ENCODE measurements at places on chromosomes 12 and 14.

DNA sequence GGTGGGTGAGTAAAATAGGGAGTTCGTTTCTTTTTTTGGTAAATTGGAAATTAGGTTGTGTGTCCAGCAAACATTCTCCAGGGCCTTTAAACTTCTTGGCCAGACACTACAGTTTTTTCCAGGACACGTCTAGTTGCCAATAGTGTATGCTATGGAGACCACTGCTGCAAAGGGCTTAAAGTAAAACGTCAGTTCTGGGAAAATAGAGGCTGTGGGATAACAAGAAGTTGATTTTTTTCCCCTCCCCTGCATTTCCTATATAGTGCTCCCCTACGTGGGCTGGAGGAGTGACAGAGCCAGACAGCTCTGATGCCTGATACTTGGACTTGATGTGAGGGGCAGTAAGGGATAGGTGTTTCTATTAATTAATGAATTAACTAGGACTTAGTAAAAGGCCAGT, 2.4 kb downstream of the ACVR1B start:
- DNase-seq: no peak

GRCh38 chr14:75542588-75543091, 20.4 kb downstream of the BATF start:
- peak; percentile 81 for DNase-seq

GRCh38 chr14:96129128-96129736, 75.4 kb upstream of the BDKRB2 start:
- DNase-seq: no peak

- DNase-seq: no peak
Measured at GRCh38 chr12:46908236-46908935, 82.6 kb upstream of the SLC38A4 start.

GRCh38 chr14:54652188-54652587, 85.3 kb downstream of the SAMD4A start:
- peak; percentile 94 for DNase-seq

GRCh38 chr14:75098682-75099081, 28.2 kb downstream of the NEK9 start:
- no peak for DNase-seq

GRCh38 chr14:100988011-100988410, 84.5 kb upstream of the RTL1 start:
- DNase-seq: no peak

- no peak for DNase-seq
Measured at GRCh38 chr14:56580221-56580711, 668 bp downstream of the TMEM260 start.

GRCh38 chr12:27148791-27149190, 66.4 kb upstream of the C12orf71 start:
- no peak for DNase-seq

- no peak for DNase-seq
Measured at GRCh38 chr12:101772012-101772775, 32.9 kb upstream of the SYCP3 start.

DNA sequence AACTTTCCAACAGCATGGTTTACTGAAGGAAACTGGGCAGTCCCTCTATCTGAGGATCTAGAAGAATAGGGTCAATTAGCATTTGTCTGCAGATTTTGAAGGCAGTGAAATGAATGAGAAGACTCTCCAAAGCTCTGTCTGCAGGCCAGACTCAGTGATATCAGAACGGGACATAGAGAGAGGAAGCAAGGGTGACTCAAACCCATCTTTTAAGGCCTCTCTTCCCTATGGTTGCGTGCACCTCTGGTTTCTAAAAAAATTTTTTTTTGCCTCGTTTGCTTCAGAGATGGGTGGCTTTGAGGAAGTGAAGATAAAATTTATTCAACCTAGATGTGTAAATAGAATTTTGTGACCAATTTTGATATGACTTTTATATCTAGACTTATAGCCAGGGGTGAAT, 71.9 kb upstream of the HOXC13 start:
- DNase-seq: no peak

- no peak for DNase-seq
Measured at GRCh38 chr12:31298515-31298910, 27.4 kb downstream of the SINHCAF start.

DNA sequence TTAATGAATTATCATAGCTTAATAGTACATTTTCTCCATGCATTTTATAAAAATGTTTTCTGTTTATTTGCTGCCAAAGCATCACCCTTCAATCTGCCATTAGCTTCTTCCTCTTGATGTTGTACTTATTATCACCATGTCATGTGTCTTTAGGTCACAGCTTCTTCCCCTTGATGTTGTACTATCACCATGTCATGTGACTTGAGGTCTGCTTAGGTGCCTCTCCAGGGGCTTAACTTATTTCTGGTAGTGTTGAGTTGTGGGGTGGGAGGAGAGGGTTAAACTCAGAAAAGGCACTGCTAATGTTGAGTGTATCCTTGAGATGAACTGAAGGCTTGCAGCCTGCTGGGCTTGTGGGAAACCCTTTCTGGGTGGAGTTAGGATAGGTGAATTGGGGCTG, 87.8 kb downstream of the DAAM1 start:
- DNase-seq: no peak

DNA sequence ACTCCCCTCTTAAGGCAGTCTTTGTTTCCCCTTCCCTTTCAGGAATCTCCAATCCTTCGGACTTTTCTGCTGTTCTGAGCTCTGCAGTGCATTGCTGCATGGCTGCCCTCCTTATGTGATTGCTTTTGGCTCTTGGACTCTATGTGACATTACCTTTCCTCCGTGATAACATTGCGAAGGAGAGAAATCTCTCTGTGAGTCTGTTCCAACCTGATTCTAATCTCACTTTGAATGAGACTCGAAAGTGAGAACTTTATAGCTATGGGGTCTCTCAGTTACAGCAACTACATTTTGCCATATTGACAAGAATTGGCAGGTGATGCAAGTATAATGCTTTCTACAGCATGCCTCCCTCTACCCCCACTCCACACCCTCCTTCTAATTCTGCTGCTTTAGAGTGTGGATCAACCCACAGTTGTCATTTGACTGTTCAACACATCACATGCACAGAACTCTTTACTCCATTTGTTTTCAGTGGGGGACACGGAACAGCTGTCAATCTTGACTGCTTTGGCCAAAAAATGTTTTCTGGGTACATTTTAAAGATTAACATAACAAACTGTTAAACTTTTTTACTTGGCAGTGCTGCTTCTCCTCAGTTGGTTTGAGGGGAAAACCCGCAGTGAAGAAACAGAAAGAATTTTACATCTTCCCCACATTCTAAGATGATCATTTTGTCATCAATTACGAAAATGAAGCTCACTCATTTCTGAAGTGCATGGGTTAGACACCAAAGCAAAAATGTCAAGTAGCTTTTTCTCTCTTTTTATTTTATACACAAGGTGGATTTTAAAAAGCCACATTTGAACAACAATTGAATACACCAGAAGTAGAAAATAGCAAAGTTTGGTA, 125.5 kb upstream of the RMST start:
- DNase-seq: no peak

GRCh38 chr12:124599074-124599999, 31.9 kb upstream of the NCOR2 start:
- no peak for DNase-seq

GRCh38 chr12:8816448-8817050, 5.9 kb upstream of the A2ML1 start:
- no peak for DNase-seq

- DNase-seq: no peak
Measured at GRCh38 chr12:110581931-110582275, 1.2 kb downstream of the PPTC7 start.

- no peak for DNase-seq
Measured at GRCh38 chr12:5073054-5073453, 29.4 kb downstream of the KCNA5 start.

- DNase-seq: no peak
Measured at GRCh38 chr12:93363841-93364297, 13.9 kb upstream of the NUDT4 start.

GRCh38 chr12:21547437-21547836, 21.3 kb downstream of the SPX start:
- no peak for DNase-seq

DNA sequence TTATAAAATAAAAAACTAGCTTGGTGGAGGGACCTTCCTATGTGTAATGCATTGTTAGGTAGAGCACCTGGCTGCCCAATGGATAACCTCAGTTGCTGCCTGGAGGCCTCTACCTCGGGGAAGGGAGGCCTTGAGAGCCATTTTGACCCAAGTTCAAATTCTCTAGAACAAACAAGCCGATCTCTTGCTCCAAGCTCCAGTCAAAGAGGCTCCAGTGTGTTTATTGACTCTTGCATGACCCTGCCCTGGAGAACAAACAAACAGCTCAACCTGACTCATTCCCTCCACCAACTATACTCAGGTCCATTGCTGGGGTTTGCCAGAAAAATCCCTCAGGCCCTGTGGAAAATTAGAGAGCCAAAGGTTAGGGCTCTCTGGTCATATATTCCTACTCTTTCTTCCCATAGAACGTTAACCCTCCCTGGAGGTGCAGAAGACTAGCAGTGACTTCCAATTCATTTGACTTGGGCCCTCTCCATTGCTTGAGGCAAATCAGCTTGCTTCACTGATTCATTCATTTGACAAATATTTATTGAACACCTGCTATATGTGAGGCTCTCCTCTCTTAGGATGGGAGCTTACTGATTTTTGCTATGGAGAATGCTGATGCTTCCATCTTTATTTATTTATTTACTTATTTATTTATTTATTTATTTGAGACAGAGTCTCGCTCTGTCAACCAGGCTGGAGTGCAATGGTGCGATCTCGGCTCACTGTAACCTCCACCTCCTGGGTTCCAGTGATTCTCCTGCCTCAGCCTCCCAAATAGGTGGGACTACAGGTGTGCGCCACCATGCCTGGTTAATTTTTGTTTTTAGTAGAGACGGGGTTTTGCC, 73.7 kb upstream of the CISTR start:
- DNase-seq: no peak

GRCh38 chr12:48927261-48927660, 2.0 kb upstream of the FKBP11 start:
- DNase-seq: no peak

DNA sequence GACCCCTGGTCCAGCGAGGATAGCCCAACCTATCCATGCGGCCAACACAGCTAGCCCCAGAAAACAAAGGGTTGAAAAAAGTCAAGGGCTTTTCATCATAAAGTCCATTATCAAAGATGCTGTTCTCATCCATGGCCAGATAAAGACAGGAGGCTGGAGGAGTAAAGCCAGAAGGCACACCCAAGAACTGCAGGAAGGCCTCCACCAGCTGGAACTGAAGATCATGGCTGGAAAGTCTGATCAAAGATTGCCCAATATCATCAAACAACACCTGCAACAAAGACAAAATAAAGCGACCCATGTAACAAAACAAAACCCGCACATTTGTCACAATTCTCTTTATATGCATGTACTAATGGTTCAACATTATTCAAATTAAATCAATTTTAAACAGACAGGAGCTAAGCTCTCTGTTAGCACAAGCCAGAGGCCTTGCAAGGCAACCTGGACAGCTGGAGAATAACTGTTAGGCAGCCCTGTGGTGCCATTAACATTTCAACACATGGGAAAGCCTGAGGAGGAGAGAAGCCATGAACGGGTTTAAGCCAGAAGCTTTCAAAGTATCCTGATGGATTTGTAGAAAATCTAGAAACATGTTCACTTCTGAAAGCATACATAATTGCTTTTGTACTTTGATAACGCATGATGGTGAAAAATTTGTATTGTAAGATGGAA, 34.1 kb downstream of the PSMC1 start:
- DNase-seq: peak; percentile 23

DNA sequence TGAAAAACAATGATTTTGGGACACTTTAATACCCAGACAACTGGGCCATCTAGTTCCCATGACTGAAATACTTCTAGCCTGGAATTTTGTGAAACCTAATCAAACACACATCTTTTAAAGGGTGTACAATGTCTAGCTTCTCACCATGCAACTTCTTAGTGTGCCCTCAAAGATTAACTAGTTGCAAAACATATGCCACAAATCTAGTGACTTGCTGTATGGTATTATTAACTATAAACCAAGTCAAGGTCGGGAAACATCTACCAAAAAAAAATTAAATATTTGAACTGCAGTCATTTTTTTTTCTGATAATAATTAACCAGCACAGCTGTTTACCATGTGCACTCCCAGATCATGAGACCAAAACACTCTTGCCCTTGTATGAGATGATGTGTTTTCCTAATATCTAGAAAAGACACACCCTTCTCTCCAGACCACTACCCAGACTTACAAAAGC, 171.8 kb upstream of the FOXN3 start:
- DNase-seq: no peak

DNA sequence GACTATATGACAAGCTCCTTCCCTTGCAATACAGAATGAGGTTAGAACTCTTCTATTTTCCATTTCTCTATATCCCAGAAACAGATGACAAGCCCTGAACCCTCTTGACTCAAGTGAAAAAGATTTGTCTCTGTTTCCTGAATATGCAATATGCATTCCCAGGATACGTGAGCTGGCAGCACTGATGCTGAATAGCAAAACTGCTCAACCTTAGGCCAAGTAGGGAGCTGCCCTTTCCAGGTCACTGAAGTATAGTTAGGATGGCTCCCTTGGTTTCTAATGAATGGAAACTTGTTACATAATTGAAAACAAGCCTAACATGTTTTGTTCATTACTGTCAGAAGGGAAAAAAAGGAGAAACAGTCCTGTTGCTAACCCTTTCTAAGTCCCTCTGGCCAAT, 47.9 kb upstream of the PLEKHG7 start:
- DNase-seq: no peak

DNA sequence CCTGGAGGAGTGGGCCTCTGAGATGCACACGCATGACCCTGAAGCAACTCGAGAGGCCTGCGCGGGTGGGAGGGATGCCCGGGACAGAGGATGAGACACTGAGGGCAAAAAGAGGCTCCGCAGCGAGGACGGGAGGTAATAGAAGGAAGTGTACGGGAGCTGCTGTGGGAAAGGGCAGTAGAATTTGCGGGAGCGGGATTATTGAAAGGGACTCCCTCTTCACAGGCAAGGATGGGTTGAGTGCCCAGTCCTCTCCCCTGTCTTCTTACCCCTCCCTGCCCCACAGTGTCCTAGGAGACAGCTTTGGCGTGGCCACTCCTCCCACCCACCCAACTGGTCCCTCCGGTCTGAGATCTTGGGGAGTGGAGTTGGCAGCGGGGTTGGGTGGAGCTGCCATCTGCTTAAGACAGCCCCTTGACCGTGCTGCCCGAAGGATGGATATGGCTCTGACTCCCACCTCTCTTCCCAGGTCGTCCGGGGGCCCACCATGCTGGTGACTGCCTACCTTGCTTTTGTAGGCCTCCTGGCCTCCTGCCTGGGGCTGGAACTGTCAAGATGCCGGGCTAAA, 15.7 kb upstream of the ESPL1 start:
- no peak for DNase-seq

DNA sequence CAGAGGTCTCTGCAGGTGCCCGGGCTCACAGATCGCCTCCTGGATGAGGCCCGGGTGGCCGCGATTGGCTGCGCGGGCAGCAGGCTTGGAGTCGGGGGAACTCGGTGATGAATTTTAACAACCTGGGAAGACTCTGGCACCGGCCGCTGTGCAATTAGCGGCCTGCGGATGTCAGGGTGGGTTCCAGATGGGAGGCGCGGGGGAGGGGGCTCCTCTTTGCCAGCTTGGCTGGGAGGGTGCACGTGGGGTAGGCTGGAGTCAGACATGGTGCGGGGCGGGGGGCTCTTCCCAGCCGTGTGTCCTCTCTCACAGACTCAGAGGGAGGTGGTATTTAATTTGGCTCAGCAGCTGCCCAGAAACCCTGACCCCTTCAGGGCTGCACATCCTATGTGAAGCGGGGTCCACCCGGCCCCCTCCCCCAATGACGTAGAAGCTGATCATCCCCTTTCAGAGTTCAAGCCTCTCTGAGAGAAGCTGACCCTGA, 81.4 kb downstream of the KIF26A start:
- no peak for DNase-seq
